Cerebellar nuclear complex (tissue), 1 donor: ENCODE measurements at places on chromosomes 1 and 21.

- no peak for DNase-seq
These were observed 292.2 kb downstream of the SMYD3 start for GRCh38 chr1:246214708-246215509.

GRCh38 chr1:66596191-66596590, 62.2 kb downstream of the SGIP1 start:
- DNase-seq, result no peak

- no peak for DNase-seq
These were observed 51.5 kb upstream of the WNT2B start for GRCh38 chr1:112457241-112457640.

- no peak for DNase-seq
These were observed 14.7 kb upstream of the CYYR1 start for GRCh38 chr21:26587736-26588201.

DNA sequence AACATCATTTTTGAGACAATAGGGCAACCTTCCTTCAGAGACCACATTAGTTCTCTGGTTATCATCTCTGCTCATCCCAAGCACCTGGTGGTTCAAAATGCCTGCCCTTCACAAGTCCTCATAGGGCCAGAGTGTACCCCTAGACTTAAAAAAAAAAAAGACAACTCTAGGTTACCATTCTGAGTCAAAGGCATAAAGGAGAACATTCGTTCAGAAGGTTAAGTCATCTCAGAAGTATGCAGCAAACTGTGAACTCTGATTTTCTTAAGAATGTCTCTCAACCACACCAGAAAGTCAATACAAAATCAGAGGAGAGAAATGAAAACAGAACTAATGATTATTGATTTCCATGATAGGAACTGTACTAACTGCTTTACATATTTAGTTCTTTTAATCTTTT, 9.2 kb upstream of the BEND5 start:
- DNase-seq, result no peak

DNA sequence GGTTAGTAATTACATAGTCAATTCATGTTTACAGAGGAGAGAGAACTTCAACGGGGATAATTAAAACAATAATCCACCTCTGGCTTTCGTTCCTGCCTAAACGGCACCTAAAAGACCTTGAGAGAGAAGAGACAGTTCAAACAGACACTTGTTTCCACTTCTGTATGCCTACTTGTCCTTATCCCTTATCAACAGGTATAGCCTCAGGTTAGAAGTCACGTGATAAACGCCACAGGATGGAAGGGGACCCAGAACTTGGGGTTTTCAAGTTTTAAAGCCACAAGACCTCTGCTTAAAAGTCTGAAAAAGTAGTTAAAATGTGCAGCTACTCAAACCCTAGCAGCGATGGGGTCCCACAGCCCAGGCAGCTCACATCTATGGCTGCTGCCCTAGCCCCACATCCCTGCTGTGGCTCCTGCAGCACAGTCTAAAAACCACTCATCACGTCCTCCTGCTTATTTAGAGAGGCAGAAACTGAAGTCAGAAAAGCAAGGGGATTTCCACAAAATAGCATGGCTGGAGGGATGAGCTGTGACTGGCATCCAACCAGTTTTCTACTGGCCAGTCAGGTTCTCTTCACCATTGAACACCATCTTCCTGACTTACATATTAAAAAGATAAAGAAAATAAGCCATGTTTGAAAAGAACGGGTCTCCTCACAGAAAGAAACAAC, 51.2 kb upstream of the SEC16B start:
- DNase-seq, result no peak

DNA sequence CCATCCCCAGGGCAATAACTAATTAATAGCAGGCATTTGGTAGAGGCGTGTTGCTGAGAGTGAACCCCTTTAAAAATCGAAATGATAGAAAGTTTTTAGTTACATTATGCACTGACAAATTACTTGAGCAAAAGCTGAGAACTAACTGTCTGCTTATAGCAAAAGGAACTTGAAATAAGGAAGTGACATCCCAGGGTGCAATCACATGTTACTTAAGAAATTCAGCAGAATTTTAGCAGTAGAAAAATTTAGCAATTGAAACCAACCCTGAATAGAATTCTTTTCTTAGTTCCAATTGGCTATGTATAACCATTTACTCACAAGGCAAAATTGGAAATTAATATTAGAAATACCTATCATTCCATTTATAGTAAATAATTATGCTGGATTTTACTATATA, 139.5 kb upstream of the SAMSN1 start:
- no peak for DNase-seq

GRCh38 chr1:32406629-32407111, 12.4 kb upstream of the BSDC1 start:
- no peak for DNase-seq

GRCh38 chr1:61233121-61233660, 150.8 kb downstream of the NFIA start:
- DNase-seq, result no peak

DNA sequence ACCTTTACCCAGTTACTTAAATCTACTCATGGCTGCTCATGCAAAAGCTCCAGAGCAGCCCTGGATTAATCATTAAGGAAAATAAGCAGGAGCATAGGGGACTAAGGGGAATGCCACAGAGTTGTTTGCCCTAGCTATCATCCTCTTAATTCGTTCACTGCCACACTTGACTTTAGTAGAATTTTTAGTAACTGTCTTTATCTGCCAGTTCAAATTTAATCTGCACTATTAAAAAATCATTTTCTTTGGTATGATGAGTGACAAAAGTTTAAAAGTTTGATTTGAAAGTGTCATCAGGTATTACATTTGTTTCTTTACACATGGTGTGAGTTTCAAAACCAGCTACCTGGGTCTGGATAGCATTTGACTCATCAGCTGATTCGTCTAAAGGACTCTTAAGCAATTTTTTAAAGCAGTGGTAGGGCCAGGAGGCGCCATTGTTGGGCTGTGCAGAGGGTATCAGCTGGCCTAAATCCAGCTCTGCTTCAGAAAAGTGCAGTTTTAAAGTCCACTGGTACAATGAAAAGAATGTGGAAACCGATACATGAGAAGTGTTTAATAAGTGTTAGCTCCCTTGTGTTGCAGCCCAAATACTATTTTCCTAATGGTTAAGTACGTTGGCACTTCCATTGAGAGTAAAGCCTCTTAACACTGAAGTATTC, 69.9 kb upstream of the DR1 start:
- no peak for DNase-seq

- no peak for DNase-seq
These were observed 317.6 kb upstream of the PROX1 start for GRCh38 chr1:213669964-213670691.

DNA sequence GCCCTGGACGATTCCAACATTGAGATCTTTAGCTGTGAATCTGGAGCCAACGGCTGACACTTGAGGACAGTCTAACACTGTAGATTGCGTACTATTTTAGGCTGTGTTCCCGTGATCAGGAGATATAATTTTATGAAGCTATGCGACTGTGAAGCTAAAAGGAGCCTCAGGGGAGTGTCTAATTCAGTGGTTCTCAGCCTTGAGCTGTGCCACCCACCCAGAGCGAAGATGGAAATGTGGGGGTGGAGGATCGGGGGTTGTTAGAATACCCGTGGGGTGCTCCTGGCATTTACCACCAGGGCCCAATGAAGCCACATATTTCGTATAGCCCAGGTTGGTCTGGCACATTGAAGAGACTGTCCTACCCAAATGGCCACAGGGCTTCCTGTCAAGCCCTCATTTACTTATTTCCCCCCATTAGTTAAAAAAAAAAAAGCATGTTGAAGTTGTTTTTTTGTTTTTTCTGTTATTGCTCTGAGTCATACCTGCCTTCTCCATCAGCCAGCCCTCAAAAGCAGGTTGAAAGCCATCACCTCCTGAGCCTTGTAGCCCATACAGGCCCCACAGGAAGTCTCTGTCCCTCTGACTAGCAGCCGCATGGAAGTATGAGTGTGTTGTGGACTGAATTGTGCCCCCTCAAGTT, 141.7 kb downstream of the GALNT2 start:
- no peak for DNase-seq

DNA sequence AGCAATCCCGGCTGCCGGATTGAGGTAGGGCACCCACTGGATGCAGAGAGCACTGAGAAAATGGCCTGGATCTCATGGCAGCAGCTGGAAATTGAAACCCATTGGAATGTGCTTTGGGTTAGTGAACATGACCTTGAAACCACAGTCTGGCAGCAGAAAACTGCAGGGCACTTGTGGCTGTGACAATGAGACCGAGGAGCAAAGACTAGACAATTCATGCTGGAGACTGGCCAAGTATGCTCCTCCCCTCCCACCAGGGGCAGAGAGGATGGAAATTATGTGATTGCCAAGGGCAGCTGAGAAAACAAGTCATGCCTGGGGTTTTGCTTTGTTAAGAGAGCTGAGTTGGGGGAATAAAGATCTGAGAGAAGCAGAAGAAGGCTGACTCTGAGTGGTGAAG, 60.7 kb downstream of the ZNF697 start:
- no peak for DNase-seq

DNA sequence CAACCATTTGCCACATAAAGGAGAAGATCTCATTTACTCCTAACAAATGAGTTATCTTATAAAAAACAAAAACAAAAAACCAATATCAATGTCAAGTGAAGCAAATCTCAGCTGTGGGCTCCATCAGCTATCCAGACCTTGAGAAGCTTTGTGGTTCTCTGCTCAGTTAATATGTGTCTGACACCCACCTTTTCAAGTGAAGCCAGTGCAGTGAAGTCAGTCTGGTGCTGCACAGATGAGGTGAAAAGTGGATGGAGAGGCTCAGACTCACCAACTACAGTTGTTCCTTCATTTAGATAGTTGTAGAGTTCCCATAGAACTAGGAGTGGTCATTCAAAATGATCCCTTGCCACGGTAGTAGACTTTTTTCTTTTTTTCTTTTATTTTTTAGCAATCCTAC, 106.8 kb downstream of the NTNG1 start:
- no peak for DNase-seq

GRCh38 chr1:17014671-17015567, 3.2 kb upstream of the ATP13A2 start:
- no peak for DNase-seq

DNA sequence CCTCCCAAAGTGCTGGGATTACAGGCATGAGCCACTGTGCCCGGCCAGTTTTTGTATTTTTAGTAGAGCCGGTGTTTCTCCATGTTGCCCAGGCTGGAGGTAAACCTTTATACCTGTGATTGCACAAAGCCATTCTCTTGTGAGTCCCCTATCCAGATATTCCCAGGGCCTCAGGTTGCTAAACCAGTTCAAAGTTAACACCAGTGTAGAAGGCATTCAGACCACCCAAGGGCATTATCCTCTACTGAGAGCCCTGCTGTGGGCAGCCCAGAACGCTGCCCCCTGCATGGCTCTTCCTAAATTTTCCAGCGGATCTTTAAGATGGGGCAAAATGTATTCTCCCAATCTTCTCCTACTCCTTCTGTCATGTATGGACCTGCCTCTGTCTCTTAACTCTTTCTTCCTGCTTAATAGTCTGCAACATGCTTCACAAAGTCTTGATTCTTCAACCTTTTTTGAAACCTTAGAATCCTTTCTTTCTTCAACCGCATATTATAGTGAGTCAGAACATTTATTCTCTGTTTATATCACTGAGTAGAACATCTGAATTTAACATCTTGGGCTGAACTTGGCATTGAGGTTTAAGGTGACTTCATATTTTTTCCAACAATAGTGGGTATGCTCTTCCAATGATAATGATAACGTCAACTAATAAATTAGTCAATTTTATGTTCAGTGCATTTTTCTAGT, 36.0 kb downstream of the UBE4B start:
- DNase-seq, result no peak

DNA sequence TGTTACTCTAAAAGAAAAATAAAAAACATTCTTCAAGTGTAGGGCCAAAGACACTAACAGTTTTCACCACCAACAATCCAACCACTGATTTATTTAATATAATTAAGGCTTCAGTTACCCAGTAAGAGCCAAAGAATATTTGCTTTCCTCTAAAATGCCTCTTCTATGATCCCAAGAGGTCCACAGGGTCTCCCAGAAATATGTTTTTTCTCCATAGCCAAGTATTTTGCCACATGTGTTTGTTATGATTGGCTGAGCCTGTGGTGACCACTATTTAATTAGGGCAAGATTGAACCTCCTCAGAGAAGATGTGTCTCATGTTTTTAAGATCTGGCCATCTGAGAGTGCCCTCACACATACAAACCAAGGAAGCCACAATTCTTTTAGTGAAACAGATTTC, 135.9 kb downstream of the TPR start:
- DNase-seq, result no peak

DNA sequence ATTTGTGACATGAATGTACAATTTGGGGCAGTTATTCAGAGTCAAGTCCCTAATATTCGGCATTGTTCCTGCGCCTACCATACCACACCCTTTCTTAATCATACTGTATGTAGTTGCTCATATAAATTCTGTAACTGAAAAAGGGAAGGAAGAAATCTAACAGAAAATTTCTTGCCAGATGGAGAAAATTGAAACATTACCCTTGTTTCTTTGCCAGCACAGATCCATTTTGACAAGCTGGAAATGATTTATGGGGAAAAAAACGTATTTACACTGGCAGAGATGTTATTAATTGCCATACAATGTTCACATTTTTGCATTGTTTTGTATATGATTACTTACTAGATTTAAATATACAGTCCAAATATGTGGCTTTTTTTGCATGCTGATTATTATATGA, 363.8 kb upstream of the PKN2 start:
- no peak for DNase-seq

DNA sequence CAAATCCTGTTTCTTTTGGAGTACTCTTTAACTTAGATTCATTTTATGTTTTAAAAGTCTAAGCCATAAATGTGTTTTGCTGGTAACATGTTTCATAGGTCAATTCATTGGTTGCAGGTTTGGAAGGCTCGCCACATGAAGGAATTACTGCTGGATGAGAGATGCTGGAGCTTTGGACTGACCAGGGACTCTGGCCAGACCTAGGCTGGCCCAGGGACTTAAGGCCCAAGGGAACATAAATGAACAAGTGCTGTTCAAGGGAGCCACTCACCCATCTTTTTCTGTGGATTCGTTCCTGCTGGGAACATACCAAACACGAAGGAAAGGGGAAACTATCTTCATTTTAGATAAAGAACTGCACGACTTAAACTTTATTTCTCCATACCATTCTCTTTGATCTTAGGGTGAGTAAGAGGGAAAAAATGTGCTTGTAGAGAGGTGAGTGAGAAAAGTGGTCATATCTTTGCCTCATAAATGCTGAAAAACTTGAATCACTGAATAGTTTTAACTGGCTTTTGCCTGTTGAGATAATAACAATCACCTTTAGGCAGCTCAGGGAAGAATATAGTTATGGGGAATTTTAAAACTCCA, 15.3 kb upstream of the SHCBP1L start:
- no peak for DNase-seq

- no peak for DNase-seq
These were observed 289.5 kb upstream of the SGIP1 start for GRCh38 chr1:66244429-66244828.

- no peak for DNase-seq
These were observed 505.4 kb upstream of the ZP4 start for GRCh38 chr1:238396140-238396539.

DNA sequence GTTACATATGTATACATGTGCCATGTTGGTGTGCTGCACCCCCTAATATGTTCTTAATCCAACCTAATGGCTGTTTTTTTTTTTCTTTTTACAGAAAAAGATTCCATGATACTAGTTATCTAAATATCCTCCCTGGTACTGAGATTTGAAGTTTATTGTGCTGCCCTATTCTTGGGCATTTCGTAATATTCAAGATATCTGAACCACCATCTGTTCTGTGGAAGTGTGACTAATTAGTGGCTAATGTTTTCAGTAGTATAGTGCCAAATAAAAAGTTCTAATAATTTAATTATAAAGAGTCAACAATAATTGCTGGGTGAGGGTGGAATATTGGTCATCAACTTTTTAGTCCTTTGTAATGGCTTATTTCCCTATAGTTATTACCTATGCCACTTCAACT, 217.5 kb downstream of the GABPA start:
- no peak for DNase-seq

GRCh38 chr1:213925531-213926182, 62.1 kb upstream of the PROX1 start:
- no peak for DNase-seq
